ENCODE measurements at places on chromosomes 4 and X.

DNA sequence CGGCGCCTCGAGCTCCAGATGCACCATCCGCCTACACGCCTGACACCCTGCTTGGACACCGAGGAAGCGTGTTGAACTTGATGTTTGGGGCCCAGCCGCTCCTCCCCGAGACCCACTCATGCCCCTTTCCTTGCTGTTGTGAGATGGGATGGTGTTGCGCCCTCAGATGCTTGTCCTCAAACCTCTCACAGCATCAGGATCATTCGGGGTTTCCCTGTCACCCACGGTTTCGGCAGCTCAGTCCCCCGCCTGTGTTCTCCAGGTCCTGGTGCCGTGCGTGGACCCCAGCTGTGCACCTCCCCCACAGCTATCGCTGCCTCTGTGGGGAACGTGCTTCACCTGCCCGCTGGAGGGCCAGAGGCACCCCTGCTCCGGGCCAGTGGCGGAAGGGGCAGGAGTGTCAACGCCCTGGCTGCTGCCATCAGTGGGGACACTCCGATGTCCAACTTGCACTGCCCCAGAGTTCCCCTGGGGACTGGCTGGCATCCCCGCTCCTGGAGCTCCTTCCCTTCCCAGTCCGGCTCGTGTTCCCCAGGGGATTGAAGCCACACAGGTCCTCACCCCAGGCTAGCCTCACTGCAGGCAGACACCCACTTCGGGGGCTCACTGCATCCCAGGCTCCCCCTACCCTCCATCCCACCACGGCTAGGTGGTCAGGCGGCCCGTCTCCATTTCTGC is 82.3 kb upstream of the ADRA2C start:
- DNase-seq, result no peak

GRCh38 chrX:10288373-10288975 is 131.7 kb downstream of the CLCN4 start:
- DNase-seq, result no peak

- no peak for DNase-seq
Observed at GRCh38 chrX:40083979-40084359, 13.8 kb downstream of the BCOR start.

DNA sequence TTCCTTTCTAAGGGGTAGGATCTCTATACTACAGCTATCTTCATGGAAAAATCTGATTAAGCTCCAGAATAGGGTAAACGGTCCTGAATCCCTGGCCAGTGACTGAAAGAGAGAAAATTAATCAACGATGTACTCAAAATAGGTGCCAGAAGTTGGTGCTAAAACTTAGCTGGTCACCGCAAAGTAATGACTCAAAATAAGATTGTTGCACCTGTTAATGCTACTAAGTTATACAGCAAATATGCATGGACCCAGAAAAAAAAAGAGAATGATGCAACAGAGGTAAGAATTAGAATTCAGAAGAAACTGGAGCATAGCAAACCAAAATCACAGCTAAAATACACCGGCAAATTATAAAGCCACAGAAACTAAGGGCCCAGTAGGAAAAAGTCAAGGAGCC is 239.7 kb upstream of the FAM241A start:
- DNase-seq, result no peak

- DNase-seq, result peak; percentile 89
Observed at GRCh38 chr4:74228691-74229640, 71.0 kb downstream of the MTHFD2L start.

DNA sequence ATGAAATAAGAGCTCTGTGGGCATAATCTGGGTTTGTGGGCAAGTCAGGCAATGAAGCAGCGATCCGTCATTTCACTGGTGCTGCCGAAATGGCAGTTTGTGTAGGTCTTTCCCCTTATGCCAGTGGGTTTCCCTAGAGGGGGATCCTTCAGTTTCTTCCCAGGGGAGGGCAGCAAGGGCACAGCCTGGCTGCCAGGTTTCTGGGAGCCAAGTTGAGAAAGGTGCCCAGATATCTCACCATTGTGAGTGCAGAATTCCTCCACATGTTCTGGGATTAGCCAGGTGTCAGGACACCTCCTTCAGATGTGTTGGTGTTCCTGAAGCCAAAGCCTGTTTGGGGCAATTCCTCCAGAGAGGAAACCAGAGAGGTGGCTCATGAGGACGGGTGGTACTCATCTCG is 28.0 kb downstream of the MSX1 start:
- no peak for DNase-seq

DNA sequence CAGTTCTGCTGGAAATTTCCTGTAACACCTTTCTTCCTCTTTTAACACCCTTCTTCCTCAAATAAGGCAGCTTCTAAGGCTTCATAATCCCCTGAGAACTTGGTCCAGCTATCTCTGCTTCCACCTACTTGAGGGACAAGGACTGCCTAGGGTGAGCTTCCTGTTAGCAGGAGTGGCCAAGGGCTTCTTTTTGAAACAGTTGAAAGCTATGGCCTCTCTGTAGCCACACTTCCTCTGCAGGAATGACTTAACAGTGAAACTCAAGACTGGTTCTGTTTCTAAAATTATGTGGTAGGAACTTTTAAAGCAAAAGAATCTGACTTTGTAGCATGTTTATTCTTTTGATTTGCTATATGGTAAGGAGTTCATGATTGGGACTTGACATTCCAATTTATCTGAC is 108.5 kb upstream of the WDR1 start:
- DNase-seq, result no peak

DNA sequence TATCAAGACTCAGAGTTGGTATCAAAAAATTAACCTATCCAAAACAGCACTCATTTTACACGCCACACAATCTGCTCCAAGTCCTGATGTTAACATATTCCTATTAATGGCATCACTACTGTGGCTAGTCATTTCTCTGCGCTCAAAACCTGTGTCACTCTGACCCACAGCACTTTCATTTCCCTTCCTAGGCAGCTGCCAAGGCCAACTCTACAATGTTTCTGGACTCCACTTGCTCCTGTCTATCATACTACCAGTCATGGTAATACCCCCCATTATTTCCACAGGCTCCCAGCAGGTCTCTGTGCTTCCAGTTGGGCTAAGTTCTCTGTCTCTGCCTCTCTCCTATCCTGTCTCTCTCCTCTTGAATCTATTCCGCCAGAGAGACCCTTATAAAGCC is 323.6 kb downstream of the NR3C2 start:
- DNase-seq, result no peak

GRCh38 chr4:177322881-177323280 is 13.2 kb downstream of the NEIL3 start:
- DNase-seq, result no peak

- DNase-seq, result no peak
Observed at GRCh38 chr4:113056318-113056717, 6.9 kb downstream of the ANK2 start.

DNA sequence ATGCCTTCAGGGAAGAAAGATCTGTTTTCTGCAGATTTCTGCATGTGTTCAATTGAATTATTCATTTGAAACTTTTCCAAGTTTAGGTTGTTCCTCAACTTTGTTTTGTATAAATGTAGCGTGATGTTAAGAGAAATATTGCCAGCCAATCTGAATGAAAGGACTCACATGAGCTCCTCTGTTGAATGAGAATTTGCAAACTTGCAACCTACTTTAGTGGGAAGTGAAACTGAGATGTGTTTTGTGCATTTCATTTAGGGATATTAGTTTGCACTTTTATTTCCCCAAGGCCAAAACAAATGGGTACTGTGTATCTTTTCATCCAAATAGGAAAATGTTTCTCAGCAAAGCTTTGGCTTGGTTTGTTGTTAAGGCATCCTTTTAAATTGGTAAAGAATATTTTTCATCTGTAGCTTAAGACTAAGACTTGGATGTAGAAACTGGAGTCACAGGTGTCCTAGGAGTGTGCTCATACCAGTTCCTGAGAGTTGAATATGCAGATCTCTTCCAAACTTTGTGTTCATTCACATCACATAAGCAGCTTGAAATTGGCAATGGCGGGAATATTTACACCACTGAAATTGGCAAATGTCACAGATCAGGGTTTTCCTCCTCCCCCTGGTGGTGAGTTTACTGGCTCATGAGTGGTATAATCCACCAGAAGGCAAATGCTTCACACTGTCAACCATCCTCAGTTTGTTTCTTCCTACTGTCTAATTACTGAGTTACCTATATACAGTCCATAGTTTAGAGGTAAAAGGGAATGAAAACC is 193.6 kb upstream of the BANK1 start:
- DNase-seq, result peak; percentile 27

DNA sequence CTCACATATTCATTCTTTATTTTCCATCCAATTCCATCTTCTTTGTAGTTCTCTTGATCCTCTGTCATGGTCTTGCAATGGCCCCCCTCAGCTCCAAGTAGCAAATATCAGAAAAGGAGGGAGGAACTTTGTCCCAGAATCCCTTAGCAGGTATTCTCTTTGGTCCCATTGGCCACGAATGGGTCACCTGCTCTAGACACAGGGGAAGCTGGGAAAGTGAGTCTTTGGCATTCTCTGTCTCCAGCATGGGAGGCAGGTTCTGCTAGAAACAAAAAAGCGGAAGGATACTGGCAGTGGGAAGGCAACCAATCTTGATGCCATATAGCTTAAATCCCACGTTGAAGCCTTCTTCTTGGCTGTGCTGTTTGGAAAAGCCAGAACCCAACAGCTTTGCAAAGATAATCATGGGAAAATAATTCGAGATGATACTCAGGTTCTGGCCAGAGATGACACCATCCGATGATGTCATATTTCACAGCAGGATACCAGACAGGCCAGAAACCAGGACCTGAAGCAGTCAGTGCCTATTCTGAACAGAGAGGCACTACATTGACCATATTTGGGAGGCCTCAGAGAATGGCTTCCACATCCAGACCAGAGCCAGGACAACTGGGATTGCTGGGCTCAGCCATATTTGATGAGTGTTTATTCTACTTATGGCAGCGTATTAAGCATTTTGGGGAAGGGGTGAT is 110.4 kb upstream of the ATXN3L start:
- DNase-seq, result no peak

DNA sequence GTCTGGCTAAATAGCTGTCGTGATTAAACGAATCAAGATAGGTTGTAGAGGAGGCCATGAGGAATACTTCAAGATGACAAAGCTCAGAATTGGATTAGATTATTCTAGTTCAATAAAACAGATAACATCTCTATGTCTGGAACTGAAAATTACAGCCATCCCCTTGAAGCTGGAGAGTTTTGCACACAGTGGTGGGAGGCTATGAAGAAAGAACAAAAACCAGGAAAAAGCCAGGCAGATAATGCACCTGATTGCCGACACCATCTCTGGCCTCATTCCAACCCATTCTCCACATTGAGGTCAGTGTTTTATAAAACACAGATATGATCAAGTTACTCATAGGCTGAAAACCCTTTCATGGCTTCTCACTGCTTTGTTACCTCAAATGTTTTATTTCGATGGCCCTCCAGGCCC is 188.3 kb downstream of the RASL11B start:
- DNase-seq, result no peak
